A549 treated with Mapracorat at 1 μM for 4 hours (cell line): ENCODE measurements at places on chromosomes 3 and 15. TPM values are rescaled to one million over a fixed set of nuclear protein-coding genes. Genes with fewer than 3 reads are reported as not detected.

Gene MESP1
- total RNA-seq, result 1.7 to 8.1 TPM (median 5.5 TPM) in 5 replicates

Gene PLA1A
- total RNA-seq, result 0.26 to 0.80 TPM (median 0.40 TPM) in 5 replicates

Gene GATM
- total RNA-seq, result 1.8 to 2.9 TPM (median 2.5 TPM) in 5 replicates

Gene UCN2
- 7.3 to 10.4 TPM (median 8.9 TPM) in 5 replicates for total RNA-seq
